ENCODE measurements at places on chromosomes 5 and 9. TPM values are rescaled to one million over a fixed set of nuclear protein-coding genes. Genes with fewer than 3 reads are reported as not detected.

Gene CAMK4
- polyA plus RNA-seq = 84.3 TPM

DNA sequence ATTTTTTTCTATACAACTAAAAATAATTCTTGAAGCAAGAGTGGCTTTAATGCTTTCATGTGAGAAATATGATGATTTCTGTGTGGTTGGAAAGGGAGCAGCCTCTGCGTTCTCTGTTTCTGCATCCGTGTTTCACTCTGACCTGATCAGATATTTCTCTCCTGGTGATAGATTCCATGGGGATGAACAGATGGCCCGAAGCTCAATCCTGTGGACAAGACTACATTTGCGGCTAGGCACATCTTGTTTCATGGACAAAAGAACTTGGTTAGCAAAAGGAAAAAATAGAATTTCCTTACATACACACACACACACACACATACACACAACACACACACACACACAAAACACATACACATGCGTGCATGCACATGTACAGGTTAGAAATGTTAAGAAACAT is 218.2 kb upstream of the ADAMTS16 start:
- no peak for DNase-seq

Gene FABP6
- not detected for polyA plus RNA-seq

GRCh38 chr5:125011014-125011413 is 264.6 kb upstream of the ZNF608 start:
- DNase-seq = no peak

DNA sequence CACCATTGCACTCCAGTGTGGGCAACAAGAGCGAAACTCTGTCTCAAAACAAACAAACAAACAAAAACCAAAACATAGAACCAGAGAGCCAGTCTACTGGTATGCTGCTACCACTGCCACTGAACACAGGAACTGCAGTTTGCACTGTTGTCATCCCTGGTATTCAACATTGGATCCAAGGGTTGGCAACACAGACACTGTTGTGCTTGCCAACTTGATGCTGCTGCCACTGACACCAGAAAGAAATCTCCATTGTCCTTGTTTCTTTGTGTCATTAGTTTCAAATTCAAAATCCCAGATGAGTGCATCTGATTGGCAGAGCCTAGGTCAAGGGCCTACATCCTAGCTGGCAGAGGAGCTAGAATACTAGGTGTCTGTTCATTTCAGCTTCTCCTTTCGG is 16.2 kb downstream of the HINT1 start:
- DNase-seq = no peak

- no peak for DNase-seq
Observed at GRCh38 chr5:143064676-143065075, 294.5 kb downstream of the ARHGAP26 start.

Gene PRLR
- not detected for polyA plus RNA-seq

Gene ANKRD18A
- 0.15 TPM for polyA plus RNA-seq

DNA sequence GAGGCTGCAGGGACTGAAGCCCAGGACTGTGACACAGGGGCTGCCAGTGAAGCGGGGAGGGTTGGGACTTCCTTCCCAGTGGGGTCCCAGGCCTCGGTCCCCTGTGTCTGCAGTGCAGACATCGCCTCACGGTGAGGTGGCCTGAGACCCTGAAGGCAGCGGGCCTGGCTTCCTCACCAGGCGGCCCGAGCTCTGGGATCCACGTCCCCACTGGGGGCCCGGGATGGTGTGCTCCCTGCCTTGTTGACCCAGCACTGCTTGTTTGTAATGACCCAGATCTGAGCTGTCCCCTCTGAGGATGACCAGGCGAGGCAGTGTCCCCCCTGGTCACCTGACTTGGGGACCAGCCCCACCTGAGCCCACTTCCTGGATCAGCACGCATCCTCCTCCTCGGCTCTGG is 53.1 kb downstream of the COL5A1 start:
- DNase-seq = no peak

All from CD4-positive, alpha-beta memory T cell (primary cell).